Spinal cord (tissue), 10 donors: ENCODE measurements at places on chromosomes 4 and X.
A peak's percentile ranks its signal among the peaks of the same experiment; 100 is the strongest.

DNA sequence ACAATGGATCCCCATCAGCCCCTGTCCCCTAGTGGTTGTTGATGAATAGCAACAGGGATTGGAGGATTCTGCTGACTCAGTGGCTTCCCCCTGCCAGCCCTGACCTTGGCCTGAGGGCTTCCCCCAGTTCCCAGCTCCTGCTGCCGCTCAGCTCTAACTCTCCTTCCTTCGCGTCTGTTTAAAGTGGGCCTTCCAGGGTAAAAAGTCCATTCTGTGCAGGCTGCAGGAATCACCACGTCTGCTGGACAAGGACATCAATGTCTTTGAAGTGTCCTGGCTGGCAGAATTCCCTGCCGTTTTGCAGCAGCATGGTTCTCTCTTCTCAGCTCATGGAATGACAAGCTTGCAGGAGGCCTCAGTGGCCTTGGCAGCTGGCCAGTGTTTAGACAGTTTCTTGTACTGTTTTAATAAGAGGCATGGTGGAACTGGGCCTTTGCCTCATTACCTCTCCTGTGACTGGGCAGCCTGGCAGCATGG is 152.5 kb upstream of the STX18 start:
- no peak for DNase-seq

- DNase-seq, result peak; percentile 24
These were observed 3.8 kb upstream of the GUCY2F start for GRCh38 chrX:109485470-109486340.

GRCh38 chr4:42646999-42647541 is 9.8 kb downstream of the ATP8A1 start:
- no peak for DNase-seq

- DNase-seq, result no peak
These were observed 186.1 kb upstream of the CASK start for GRCh38 chrX:42109428-42109827.

DNA sequence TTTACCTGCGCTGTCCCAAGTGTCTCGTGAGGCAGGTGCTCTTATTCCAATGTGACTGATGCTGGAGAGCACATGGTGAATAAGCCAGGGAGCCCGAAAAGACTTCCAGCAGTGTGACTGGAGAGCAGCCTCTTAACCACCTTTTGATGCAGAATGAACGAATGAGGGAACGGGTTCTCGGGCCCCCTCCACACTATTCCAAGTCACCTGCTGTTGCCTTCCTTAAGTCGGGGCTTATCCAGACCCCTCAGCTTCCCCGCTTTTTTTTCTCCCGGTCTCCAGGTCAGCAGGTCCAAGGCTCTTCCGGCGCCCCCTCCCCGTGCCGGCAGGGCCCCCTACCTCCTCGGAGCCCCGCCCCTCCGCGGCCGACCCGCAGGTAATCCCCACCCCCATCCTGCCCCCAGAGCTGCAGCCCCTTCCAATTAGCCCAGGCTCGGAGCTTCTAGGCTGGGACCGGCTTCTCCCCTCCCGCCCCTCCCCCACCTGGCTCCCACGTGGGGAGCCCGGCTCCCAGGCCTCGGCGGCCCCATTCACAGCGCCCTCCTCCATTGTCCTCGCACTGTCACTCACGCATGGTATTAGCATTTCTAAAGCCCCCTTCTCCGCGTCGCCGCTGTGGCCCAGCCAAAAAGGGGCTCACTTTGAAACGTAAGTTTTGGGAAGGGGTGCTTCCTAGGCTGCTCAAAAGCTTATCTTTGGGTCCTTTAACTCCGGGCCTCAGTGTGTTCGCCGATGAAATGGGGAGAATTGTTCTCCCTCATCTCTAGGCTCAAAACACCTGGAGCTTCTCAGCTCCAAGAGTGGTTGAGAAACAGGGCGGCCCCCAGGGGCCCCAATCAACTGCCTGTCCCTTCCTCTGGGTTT is 56.2 kb upstream of the PJA1 start:
- no peak for DNase-seq

GRCh38 chr4:156594624-156595023 is 377.0 kb downstream of the PDGFC start:
- DNase-seq, result no peak

GRCh38 chr4:28287831-28288233 is 1427.2 kb downstream of the STIM2 start:
- no peak for DNase-seq
